CD4-positive, alpha-beta T cell treated with Interleukin-6 at 100 ng/mL for 8 hours (primary cell): ENCODE measurements at places on chromosomes 5 and 9.

DNA sequence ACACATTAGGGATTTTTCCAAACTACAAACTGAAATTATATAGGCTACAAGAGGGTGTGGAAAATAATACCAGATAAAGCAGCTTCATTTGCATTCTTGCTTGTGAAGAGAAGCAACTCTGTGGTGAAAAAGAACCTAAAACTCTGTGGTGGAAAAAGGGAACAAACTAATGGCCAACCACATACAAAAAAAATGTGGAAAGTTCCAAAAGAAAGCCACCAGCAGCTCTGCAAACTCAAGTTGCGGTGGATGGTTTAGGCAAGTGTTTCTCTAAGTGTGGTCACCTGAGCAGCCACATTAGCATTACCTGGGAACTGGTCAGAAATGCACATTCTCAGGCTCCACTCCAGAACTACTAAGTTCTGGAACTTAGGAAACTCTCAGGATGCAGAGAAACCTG, 586.4 kb downstream of the ACTL7B start:
- no peak for DNase-seq

DNA sequence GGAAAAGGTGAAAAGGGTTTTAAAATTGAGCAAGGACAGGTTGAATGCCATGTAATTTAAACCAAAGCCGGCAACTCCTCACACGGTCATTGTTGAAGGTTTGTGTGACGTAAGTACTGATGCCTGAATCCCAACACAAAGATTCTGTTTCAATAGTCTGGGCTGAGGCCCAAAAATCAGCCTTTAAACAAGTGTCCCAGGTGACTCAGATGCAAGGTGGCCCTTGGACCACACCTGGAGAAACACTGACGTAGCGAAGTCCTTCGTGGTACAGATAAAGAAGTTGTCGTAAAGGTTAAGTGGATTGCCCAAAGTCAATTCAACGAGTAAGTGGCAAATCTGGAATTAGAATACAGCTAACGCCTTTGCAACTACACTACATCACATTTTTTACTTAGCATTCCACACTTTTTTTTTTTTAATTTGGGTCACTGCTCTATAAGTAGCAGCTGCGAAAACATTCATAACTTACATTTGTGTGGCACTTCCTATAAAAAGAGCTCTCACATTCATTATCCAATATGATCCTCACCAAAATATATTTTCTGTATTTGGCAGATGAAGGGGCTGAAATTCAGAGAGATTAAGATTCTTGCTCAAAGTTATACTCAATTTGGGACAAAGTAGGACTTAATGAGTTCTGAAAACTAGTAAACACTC, 111.3 kb downstream of the LPAR1 start:
- DNase-seq: no peak

DNA sequence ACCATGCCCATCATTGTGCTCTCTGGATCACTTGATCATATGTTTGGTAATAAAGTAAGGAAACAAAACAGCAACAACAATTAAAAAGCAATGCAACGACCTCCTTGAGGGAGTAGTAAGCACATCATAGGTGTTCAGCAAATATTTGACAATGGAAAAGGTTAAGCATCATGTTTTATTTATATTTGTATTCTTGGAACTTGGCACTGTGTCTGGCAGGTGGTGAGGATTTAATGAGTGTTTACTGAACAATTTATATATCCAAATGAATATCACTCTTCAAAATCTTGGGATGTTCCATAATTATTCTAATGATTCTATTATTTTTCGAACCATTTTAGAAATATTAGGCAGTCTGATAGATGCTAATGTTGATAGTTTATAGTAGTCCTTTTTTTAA, 6.2 kb downstream of the PIP5K1B start:
- DNase-seq: no peak

GRCh38 chr5:177355868-177356168, 1.9 kb upstream of the RGS14 start:
- DNase-seq: no peak

GRCh38 chr9:22084336-22085035, 75.4 kb upstream of the CDKN2B start:
- no peak for DNase-seq

DNA sequence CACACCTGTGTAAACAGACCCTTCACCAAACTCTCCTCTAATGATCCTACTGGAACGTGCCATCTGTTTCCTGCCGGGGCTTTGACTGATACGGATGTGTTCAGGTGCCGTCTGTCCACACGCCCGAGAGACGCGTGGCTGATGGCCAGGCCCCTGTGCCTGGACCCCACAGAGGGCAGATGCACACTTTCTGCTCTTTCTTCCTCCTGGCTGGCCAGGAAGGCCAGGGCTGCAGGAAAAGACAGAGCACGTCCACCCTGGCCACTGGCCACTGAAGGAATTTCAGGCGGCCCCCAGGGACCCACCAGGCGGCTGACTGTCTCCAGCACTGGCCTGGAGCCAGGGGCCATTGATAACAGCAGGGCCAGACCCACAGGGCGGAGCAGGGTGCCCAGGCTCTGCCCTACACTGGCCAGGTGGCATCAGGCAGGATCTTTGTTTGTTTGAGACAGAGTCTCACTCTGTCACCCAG, 3.6 kb upstream of the ENG start:
- no peak for DNase-seq

GRCh38 chr9:130530938-130531337, 48.4 kb upstream of the FUBP3 start:
- DNase-seq: no peak

GRCh38 chr9:106916466-106917235, 53.7 kb downstream of the ZNF462 start:
- no peak for DNase-seq

DNA sequence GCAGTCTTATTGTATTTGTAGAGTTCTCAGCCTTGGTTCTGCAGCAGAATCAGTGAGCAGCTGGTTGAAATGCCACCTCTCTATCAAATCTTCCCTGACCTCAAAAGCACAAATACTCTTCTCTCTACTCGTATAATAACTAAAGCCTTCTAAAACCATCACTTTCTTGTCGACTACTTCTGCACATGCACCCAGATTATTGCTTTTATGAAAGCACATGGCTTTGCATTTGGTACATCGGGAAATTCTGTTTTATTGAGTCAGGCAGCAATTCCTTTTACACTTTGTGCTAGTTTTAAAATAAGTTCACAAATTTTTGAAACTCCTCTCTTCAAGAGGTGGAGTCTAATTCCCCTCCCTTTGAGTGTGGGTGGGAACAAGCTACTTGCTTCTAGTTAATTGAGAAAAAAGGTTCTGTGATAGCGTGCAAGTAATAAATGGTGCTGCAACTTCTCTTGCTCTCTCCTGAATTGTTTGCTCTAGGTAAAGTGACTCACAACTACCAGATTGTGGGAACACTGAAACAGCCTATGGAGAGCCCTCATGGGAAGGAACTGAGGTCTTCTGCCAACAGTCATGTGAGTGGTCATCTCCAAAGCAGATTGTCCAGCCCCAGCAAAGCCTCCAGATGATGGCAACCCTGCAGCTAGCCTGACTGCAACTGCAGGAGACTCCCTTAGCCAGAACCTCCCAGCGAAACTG, 66.0 kb upstream of the TAF1L start:
- no peak for DNase-seq

DNA sequence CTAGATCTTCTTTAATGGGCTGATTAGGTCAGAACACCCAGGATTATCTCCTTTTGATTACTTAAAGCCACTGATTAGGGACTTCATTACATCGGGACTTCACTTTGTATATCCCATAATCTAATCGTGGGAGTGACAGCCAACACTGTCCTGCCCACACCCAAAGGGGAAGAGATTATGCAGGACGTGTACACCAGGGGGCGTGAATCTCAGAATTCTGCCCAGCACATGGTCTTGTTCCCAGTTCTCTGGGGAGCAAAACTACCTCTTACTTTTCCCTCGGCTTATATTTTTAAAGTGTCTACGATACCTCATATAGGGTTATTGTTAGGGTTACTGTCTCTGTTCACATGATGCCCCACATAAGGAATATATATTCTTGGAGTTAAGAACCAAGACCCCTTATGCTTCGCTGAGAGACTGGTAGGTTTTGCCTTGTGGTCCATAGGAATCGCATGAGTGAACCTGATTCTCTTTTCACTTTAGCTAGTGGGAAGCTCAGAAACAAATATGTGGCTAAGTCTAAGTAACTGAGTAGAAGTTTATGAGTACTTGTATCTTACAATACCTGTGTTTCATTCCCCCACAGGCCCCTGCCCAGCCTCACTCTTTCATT, 192.7 kb downstream of the GNA14 start:
- DNase-seq: peak; percentile 26

GRCh38 chr5:73796164-73797131, 170.5 kb downstream of the ARHGEF28 start:
- no peak for DNase-seq

GRCh38 chr9:120396931-120397330, 183.0 kb downstream of the CDK5RAP2 start:
- DNase-seq: no peak

GRCh38 chr5:140220698-140221064, 45.7 kb downstream of the CYSTM1 start:
- no peak for DNase-seq

DNA sequence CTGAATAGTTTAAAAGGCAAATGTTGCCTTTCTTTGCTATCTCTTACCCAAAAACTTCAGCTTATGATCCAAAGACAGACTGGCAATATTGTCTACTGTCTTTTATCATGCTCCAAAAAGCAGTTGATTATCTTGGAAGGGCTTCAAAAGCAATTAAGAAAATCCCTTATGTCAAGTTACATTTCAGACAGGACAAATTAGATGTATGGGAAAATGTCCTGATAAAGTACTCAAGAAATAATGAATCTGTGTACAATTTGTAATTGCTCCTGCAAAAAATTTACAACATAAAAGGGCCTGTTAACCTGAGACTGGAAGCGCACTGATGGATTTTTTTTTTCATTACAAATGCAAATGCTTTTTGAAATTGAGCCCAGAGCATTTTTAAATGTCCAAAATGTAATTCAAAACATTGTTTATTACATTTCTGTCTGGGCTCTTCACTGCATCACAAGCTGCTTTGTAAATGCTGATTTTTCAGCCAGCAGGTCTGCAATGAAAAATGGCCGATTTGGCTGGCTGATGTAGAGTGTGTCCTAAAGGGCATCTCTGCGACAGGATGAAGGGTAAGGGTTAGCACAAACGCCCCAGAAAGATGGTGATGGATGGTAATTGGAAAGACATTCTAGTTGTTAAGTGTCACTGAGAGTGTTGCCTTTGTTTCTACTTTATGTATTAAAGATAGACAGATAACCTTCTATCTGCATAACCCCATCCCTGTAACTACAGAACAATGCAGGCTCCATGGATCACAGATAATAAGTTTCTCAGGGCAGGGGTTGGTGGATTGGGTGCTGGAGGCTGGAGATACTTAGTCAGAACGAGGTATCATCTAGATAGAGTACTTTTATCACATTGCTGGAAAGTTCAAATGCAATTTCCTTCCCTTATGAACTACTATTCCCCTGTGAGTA, 27.0 kb downstream of the MAT2B start:
- DNase-seq: no peak

GRCh38 chr5:167614294-167615021, 677.0 kb upstream of the WWC1 start:
- DNase-seq: no peak

DNA sequence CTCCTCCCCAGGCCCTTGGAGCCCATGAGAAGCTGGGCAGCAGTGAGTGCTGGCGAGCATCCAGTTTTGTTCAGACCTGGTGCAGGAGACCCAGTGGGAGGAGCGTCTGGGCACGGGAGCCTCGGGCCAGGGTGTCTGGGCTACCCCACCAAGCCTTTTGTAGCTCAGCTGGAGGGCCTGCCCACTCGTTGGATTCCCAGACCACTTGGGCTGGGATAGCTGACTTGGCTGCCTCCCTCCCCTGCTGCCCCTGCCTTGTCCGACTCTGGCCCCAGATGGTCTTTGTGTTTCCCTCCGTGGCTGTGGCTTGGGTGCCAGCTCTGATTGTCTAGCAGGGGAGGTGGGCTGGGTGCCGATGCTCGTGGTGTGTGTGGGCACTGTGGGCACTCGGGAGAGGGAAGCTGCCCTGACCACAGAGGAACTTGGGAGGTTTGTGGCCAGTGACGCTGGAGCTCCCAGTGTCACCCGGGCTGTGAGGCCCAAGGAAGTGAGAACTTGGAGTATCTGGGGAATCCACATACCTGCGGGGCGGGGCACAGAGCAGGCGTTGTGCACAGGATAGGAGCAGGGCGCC, 47.3 kb downstream of the WNK2 start:
- DNase-seq: no peak

- DNase-seq: no peak
Measured at GRCh38 chr5:154524859-154525258, 46.8 kb upstream of the HAND1 start.

GRCh38 chr9:92970467-92970923, 23.2 kb downstream of the FGD3 start:
- DNase-seq: no peak
